Hippocampal formation (tissue), 2 donors: ENCODE measurements at places on chromosomes 6 and 20.

DNA sequence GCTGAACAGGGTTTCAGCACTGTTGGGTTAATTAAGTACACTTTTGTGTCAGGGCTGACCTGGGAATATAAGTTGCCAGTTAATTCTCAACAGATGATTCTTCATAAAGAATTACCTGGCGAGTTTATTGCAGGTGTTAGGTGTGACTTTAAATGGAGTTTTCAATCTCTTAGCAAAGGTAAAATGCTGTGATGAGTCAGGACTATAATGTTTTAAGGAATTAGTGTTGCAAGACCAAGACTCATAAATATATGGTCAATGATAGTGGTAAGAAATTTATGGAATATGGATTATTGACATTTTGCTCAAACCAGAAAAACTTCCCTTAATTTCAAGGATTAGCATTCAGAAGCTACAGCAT is 50.0 kb upstream of the PLCG1 start:
- no peak for DNase-seq

DNA sequence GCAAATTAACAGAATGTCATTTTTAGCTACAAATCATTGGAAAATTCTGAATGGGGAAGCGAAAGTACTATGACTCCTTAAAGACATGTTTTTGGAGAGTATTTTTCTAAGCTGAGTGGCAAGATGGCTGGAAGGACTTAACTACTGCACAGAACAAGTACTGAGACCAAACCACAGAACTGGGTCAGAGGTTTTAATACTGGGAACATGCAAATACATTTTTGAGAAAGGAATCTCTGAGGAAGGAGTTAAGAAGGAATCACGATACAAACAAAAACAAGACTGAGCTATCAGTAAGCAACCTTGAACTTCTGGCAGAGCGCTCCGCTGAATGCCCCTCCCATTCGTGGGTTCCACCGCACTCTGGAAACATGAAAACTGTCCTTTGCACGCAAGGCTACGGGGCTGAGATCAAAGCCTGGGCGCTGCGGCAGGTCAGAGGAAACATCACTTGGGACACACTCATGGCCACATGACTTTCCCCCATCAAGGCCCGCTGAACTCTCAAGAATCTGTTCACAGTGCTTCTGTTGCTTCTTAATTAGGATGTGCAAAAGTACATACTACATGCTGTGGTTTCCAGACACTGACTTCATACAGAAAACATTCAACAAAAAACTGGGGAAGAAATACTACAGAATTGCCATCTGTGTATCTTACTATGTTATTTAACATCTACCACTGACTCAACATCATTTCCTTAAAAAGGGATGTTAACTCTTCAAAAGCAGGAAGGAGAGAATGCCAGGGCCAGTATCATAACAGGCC is 27.8 kb downstream of the SLC23A2 start:
- DNase-seq, result no peak

GRCh38 chr6:90131125-90131524 is 165.5 kb downstream of the BACH2 start:
- DNase-seq, result no peak

GRCh38 chr20:7144464-7144863 is 377.0 kb downstream of the BMP2 start:
- DNase-seq, result no peak

GRCh38 chr6:13697857-13698256 is 13.8 kb downstream of the RANBP9 start:
- DNase-seq, result no peak

DNA sequence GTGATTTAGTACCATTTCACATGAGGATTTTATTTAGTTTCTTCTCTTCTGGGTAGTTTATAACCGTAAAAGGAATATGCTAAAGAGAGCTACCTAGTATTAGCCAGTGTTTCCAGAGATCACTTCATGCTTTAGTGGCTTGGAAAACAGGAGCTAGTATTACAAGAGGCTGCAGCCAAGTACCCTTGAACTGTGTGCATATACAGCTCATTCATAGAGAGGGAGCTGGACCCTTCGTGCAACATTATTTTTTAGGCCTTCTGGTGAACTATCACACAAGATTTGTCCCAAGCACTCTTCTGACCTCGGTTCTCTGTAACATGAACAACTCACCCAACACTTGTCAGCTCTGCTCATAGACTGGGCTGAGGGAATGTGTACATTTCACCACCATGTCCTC is 74.9 kb upstream of the RIN2 start:
- no peak for DNase-seq

GRCh38 chr6:76840041-76840745 is 623.1 kb downstream of the HTR1B start:
- DNase-seq, result no peak

- no peak for DNase-seq
These were observed 567.9 kb upstream of the CITED2 start for GRCh38 chr6:139942331-139942730.

DNA sequence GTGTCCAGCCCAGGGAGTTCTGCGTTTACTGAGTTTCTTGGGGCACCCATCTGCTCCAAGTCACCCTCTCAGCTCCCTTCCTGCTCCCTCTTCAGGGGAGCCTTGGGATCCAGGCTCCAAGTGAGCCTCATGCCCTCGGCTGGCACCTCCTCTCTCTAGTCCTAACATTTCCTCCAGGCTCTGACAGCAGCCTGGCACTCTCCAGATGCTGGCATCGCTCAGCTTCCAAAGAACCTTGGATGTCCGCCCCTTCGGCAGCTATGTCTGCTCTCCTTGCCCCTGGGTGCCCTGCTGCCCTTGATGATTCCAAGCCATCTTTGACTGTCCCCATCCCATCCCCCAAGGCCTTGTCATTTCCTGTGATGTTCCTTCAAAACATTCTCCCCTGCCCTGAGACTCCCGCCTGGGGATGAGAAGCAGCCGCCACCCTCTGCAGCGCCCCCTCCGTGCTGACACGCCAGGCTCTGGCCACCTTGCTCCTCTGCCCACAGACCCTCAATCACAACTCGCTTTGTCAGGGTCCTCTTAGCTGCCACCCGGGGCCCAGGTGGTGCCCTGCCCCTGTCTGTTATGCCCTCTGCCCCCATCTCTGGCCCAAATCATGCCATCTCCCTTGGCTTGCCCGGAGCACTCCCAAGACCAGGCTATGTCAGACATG is 6.6 kb upstream of the GFRA4 start:
- DNase-seq, result no peak

DNA sequence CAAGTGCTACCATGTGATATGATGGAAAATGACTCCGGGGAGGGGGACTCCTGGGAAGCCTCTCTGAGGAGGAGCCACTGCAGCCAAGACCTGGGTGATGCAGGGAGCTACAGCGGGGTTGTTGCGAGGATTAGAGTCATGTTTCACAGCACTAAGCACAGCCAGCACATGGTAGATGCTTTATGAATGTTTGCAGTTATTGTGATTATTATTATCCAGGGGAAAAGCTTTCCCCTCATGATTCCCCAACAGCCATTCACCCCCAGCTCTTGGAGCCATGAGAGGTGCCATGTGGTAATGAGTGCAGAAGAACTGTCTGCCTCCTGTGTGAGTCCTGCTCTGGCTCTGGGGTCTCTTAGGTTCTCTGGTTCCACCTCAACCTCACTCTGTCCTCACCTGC is 39.9 kb downstream of the RSPO4 start:
- no peak for DNase-seq

DNA sequence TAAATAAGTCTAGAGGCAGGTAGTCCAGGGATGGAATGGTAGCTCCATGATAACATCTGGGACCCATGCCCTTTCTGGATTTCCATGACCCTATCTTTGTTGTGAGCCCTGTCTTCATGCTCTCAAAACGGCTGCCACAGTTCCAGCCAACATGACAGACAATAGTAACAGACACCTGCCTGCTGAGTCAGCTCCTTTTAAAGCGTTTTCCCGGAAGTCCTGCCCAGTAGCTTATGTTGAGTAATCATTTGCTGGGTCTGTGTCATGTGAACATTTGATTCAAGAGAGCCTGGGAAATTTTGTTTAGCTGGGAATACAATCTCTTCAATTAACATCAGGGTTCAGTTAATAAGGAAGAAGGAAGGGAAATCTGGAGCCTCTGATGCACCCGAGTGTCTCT is 262.2 kb upstream of the SULF2 start:
- no peak for DNase-seq

- no peak for DNase-seq
These were observed 12.9 kb upstream of the MICB start for GRCh38 chr6:31485055-31485454.

- DNase-seq, result no peak
These were observed 263.4 kb downstream of the RIMS1 start for GRCh38 chr6:72149715-72150114.

DNA sequence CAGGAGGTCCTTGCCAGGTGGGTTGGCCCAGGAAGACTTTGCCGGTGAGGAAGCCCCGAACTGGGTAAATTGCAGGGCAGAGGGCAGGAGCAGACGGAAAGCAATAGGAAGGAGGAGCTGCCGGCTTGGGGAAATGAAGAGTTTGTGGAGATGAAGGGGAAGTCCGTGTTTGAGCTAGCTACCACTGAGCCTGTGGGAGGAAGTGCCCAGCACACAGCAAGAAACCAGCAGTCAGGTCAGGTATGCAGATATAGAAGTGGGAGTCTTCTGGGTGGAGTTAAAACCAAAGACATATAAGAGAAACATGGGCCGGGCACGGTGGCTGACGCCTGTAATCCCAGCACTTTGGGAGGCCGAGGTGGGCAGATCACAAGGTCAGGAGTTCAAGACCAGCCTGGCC is 34.7 kb downstream of the CD24 start:
- no peak for DNase-seq

DNA sequence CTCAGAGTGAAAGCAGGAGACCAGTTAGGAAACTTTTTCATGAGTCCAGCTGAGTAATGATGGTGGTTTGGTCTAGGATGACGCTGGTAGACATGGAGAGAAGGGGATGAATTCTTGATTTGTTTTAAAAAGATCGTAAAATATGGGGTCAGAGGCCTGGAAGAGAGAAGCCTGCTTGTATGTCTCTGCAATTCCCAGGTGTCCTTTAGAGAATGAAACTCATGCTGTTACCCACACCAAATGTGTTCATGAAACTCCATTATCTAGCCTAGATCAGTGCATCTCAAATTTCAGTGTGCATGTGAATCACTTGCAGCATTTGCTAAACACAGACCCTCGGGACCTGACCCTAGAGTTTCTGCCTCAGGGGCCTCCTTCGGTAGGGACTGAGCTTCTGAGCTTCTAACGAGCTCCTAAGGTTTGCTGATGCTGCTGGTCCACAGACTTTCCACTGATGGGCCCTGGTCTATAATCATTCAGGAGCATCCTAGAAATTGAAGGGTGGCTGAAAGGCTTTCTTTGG is 302.0 kb upstream of the PLCB4 start:
- no peak for DNase-seq

GRCh38 chr6:81606965-81607381 is 145.5 kb downstream of the TENT5A start:
- DNase-seq, result no peak

DNA sequence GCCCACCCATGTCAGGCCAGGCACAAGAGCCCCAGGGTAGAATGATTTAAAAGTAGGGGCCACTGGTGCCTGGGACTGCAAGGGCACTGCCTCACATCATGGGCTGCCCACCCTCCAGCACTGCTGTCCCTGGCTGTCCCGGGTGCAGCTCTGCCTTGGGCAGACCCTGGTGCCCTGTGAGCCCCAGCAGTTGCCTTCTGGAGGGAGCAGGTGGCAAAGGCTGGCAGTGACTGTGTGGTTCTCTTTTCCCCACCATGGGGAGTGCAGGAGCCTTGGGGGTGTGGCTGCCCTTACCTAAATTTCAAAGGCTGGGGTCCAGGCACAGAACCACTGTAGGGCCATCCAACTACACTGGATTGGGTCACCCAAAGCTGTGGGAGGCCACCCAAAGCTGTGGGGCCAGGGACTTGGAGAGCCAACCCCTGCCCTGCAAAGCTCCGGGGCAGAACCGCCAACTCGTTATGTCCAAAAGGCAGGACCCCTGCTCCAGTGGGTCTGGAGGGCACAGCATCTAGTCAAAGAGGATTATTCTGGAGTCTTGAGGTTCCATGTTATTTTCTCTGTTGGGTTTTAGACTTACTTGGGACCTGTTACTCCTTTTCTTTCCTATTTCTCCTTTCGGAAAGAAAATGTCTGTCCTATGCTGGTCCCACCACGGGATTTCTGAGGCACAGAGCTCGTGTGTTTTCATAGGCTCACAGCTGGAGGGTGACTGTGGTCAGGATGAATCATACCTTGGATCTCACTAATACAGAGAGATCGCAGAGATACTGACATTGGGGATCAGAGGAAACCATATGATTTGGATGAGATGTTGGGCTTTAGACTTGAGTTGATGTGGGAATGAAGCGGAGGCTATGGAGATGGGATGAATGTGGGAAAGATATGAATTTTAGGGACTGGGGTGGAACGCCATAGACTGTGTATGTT is 65.3 kb downstream of the RAMACL start:
- no peak for DNase-seq

DNA sequence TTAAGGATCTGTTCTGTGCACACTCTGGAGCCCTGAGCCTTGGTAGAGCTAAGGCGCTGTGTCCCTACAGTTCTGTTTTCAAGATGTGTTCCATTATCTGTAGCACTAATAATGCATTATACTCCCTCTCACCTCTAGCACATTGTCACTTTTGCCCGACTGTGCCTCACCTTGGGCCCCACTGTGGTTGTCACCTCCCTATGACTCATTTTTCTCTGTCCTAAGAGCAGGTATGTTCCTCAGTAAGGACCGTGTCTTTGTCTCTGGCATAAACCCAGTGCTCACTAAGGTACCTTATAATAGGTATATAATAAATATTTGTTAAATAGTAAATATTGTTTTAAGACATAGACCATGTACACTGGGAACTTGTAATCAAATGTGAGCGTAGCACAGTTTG is 942.5 kb upstream of the CITED2 start:
- DNase-seq, result no peak

DNA sequence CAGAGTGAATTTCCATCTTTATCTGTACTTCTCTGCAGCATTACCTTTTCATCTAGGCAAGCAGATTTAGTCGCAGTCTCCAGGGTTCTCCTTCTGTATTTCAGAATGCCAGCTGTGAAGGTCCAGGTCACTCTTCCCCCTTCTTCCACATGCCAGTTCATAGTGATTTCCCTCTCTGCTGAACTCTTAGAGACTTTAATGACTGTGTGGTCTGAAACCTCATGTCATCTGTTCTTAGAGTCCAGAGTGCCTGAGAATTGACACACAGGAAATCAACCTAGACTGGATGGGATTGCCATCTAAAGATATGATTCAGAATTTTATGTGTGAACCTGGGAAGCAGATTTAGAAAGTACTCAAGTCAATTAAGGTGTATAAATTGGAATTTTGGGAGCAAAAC is 248.1 kb downstream of the TPBG start:
- no peak for DNase-seq

DNA sequence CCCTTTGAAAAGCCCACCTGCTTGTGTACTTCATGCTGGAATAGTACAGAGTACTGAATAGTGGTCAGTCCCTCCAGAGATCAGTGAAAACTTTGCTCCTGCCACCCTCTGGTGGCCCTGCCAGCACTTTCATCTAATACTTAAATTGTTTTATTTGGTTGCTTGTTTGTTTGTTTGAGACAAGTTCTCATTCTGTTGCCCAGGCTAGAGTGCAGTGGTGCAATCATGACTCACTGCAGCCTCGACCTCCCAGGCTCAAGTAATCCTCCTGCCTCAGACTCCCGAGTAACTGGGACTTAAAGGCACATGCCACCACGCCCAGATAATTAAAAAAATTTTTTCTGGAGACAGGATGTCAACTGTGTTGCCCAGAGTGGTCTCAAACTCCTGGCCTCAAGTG is 9.1 kb downstream of the FAM83D start:
- DNase-seq, result no peak
